Coronary artery (tissue), 2 donors: ENCODE measurements at places on chromosomes 7 and 10.
A peak's percentile ranks its signal among the peaks of the same experiment; 100 is the strongest.

DNA sequence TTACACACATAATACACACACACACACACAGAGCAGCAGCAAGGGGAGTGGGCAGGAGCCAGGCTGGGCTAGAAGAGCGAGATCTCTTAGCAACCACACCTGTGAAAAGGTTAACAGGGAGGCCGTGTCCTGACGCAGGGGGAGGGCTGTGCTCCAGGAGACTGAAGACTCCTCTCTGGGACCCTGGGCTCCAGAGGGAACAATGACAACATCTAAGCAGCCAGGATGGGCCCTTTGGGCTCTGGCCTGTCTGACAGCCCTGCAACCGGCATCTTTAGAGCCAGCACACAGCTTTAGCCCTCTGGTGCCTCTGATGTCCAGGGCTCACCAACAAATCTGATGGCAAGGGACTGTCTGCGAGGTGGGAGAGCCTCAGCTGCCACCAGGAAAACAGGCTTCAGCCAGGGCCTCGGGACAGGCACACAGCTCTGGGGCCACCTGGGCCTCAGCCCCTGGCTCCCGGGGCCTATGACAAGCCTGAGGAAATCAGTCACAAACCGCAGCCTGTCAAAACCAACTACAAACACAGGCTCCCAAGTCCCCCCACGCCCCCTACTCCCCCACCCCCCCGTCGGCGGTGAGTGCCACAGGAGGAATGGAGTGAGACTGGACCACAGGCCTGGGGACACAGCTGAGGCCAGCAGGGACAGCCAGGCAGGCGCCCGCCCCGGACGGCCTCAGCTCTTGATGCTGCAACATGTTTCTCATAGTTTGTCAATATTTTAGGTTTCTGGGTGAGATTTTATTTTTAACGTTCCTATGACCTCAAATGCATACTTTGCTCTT is 102.8 kb downstream of the TNS3 start:
- no peak for DNase-seq

DNA sequence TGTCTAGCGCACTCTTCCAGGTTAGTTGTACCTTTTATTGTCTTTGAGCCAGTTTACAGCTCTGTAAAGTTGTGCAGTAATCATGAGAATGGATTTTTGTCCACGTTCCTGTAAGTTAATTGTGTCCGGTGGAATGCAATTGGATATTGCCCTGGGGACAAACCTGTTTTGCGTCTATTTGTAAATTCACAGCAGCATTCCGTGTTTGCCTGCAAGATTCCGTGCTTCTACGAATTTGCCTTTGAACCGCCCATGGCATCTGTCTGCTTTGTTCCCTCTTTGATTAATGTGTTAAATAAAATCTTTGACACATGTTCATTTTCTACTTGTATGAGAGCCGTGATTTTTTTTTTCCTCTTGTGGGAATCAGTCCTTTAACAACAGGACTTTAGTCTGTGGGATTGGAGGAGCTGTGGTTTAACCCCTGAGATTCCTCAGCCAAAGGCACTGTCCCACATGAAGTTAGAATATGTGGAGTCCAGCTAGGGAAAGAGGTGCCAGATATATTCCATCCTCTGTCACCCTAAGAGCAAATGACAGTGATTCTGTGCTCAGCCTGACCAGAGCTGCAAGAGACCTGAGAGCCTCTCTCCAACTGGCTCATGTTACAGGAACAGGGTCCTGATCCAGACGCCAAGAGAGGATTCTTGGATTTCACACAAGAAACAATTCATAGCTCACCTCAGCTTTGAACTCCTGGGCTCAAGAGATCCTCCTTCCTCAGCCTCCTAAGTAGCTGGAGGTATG is 126.3 kb downstream of the COL26A1 start:
- DNase-seq = no peak

- DNase-seq = no peak
Observed at GRCh38 chr10:1229574-1229973, 173.4 kb downstream of the WDR37 start.

- no peak for DNase-seq
Observed at GRCh38 chr10:14385596-14386593, 55.2 kb upstream of the FRMD4A start.

- no peak for DNase-seq
Observed at GRCh38 chr10:18984531-18984930, 64.1 kb upstream of the MALRD1 start.

GRCh38 chr10:36412942-36413341 is 712.5 kb upstream of the ANKRD30A start:
- DNase-seq = no peak

DNA sequence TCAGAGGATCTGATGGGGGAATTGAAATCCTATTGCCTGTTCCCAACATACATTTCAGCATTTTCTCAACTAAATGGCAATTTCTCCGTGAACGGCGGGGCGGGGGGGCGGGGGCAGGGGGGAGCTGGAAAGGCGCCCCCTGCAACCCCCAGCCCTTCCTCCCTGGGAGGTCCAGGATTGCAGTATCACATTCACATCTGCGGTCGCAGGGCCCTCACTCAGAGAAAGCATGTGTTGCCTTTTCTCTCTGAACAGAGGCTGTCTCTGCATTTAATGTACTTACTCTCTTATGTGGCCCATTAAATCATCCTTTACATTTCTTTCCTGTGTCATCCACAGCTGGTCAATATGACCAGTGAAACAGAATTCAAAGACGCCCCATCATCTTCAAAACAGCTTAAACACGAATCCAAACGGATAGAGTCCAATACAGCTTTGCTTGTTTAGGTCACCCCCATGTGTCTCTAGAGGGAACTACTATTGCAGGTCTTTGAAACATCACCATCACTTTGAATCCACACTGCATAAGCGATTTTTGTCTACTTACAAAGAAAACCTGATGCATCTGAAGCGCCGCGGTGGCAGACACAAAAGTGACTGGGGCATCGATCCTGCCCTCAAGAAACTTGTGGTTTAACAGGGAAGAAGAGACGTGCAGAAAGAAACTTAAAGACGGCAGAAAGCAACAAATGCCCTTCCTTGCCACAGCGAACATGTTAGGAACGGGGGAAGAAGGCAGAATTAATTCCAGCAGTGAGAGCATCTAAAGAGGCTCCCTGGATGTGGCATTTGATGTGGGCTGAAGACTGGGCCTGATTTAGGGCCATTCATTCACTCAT is 17.0 kb upstream of the ECHDC3 start:
- DNase-seq = no peak

GRCh38 chr10:88184543-88185297 is 321.3 kb downstream of the PTEN start:
- no peak for DNase-seq

DNA sequence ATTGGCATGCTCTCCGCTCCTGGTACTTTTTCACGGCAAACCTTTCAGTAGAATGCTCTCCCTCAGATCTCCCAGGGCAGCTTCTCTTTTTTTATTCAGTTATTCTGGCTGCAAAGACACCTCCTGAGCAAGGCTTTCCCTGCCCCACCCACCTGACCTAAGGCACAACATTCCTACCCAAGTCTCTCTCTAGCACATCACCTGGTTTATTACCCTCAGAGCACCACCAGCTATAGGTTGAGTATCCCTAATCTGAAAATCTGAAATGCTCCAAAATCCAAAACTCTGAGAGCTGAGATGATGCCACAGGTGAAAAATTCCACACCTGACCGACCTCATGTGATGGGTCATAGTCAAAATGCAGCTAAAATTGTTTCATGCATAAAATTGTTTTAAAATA is 99.6 kb downstream of the GLI3 start:
- DNase-seq = no peak

DNA sequence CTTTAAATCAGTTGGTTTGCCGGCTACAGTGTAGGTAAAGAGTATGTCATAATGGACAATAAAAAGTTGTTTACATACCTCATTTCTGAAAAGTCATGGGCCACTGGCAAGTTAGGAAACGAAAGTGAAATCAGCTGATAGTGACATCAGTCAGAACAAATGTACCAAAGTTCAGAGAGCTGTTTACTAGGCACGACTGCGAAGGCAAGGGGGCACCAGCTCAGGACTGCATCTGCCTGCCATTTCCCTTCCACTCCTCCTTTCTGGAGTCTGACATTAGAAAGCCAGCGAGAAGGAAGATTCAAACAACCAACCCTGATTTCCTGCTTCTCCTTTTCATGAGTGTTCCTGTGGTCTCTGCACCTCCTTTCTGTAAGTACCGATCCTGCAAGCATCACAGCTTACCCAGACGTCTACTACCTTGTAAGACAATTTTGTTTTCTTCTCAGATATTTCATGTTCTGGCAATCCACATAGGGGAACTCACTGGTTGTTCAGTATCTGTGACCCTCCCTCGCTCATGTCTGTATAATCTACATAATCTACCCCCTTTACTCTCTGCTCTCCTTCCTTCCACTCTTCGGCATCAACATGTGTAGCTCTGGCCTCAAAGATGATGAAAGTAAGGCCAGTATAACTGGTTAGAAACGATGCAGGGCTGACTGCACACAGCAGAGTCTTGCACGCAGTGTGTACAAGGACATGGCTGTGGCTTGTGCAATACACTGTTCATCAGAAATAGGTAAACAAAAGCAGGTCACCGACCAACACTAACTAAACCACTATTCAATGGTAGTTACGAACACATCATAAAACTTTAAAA is at the start of gene TMEM140:
TMEM140 (plus strand) TSS at position 174 of the 823 bp plus-strand sequence. CDS start 16,370 bp downstream, outside the sequence.
- no peak for DNase-seq

DNA sequence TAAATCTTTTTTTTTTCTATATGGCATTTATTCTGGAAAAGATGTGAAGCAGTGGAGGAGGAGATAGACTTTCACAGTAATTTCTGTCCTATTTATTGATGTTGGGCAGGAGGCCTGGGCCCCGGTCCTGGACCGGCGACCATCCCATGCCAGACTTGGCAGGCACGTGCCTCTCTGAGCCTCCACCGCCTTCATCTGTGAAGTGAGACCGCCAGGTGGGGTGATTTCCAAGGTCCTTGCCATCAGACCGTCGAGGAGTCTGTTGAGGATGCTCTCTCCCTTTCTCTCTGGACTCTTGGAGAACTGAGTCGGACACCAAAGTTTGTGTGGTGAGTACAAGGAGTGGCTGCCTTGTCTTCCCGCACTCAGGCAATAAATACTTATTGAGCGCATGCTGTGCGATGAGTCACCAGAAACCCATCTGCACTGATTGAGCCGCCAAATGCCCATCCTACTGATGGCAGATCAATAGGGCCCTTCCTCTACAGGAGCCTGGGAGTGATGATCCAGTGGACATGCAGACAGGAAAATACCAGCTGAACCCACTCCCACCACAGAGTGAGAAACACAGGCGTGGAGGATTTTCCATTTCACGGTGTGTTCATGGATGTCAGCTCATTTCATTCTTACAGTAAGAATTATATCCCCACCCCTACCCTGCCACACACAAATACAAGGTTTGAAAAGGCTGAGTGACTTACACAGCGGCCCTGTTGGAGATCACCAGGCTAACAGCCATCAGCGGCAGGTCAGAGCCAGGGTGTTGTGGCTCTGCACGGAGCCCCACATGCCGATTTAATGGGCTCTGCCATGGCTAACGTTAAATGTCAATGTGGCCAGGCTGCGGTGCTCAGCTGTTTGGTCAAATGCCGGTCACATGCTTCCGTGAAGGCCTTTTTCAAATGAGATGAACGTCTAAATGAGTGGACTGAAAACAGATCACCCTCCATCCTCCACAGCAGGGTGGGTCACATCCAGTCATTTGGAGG is 11.5 kb upstream of the PRKAG2 start:
- peak; percentile 54 for DNase-seq

GRCh38 chr10:102651455-102652169 is 7.3 kb downstream of the TRIM8 start:
- no peak for DNase-seq

DNA sequence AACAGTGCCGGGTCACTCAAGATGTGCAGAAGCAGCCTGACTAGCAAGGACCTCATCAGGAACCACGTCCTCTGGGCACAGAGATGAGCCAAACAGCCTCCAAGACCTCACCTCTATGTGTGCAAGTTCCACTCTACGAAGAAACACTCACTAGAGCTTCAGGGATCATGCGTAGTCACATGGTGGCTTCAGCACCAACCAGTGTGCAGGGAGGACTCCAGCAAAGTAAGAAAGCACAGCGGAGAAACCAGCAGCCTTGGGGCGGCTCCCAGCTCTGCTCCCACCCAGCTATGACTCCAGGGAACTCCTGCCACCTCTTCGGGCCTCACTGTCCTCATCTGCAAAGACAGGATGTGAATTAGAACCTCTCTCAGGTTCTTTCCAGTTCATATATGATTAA is 58.2 kb downstream of the SLIT1 start:
- no peak for DNase-seq

DNA sequence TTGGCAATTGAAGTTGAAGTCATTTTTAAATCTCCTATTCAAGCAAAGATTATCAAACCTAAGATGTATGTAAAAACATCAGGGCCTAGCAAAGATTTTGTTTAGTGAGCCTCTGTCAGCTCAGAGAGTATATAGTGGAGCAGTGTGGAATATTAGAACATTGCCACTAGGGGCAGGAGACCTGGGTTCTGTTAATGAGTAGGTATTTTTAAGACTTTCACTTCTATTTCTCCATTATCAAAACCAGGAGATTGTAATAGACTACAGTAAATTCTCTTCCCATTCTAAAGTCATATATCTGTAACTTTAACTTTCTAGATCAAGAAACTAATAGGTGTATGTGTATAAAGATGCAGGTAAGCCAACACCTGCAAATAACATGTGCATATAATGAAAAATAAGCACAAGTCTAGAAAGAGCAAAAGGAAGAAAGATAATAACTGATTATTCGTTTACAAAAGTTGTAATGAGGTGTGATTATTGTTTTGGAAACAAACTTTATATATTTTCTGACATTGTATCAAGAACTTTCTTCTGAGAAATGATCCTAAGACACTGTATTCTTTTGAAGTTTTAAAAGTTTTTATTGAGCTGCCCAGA is 64.4 kb downstream of the KCND2 start:
- no peak for DNase-seq

- no peak for DNase-seq
Observed at GRCh38 chr10:106440767-106441166, 723.7 kb downstream of the SORCS1 start.

DNA sequence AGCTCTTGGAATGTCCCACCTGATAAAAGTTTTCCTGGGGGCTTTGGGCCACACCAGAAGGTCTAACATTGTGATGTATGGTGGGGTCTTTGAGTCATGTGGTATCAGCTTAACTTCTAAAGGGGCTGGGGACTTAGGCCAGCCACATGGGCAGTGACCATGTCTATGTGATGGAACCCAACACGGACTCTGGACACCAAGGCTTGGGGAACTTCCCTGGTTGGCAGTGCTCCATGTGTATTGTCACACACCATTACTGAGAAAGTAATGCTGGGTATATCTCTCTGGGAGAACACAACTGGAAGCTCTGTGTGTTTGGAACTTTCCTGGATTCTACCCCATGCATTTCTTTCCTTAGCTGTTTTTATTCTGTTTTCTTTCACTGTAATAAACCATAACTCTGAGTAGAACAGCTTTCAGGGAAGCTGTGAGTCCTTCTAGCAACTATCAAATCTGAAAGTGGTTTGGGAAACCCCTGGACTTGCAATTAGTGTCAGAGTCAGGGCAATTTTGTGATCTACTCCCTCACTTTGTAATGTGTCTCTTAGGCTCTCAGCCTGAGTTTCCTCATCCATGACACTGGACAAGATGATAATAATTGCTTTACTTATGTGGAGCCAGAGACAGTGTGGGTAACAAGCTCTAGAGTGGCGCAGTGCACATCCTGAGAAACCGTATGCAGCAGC is 28.4 kb upstream of the AGK start:
- no peak for DNase-seq

GRCh38 chr7:131224996-131225395 is 102.7 kb upstream of the MKLN1 start:
- DNase-seq = no peak
